ENCODE measurements at places on chromosomes 11 and 22.

- peak; percentile 61 for ATAC-seq
These were observed 866 bp downstream of the GP1BB start for GRCh38 chr22:19723983-19724827.

- no peak for ATAC-seq
These were observed 85.4 kb downstream of the ADAMTS15 start for GRCh38 chr11:130533871-130534270.

- ATAC-seq, result no peak
These were observed 5.3 kb downstream of the SLC7A4 start for GRCh38 chr22:21026783-21027692.

DNA sequence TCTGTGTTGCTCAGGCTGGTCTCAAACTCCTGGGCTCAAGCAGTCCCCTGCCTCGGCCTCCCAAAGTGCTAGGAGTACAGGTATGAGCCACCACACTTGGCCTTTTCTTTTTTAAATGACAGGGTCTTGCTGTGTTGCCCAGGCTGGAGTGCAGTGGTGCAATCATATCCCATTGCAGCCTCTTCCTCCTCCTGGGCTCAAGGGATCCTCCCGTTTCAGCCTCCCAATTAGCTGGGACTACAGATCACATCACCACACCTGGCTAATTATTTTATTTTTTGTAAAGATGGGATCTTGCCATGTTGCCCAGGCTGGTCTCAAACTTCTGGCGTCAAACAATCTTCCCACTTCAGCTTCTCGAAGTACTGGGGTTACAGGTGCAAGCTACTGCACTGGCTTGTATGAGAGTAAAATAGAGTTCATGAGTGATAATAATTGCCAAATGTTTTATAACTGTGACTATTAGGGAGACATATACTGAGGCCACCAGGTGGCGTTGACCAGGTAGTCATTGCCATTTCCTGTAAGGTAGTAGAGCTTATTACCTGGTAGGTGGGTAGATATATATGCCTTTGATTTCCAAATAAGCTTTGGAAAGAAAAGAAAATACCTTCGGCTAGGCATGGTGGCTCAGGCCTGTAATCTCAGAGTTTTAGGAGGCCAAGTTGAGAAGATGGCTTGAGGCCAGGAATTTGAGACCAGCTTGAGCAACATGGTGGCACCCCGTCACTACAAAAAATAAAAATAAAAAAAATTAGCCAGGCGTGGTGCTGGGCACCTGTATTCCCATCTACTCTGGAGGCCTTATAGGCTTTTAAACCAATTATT, 5.4 kb downstream of the FDX1 start:
- ATAC-seq, result no peak

DNA sequence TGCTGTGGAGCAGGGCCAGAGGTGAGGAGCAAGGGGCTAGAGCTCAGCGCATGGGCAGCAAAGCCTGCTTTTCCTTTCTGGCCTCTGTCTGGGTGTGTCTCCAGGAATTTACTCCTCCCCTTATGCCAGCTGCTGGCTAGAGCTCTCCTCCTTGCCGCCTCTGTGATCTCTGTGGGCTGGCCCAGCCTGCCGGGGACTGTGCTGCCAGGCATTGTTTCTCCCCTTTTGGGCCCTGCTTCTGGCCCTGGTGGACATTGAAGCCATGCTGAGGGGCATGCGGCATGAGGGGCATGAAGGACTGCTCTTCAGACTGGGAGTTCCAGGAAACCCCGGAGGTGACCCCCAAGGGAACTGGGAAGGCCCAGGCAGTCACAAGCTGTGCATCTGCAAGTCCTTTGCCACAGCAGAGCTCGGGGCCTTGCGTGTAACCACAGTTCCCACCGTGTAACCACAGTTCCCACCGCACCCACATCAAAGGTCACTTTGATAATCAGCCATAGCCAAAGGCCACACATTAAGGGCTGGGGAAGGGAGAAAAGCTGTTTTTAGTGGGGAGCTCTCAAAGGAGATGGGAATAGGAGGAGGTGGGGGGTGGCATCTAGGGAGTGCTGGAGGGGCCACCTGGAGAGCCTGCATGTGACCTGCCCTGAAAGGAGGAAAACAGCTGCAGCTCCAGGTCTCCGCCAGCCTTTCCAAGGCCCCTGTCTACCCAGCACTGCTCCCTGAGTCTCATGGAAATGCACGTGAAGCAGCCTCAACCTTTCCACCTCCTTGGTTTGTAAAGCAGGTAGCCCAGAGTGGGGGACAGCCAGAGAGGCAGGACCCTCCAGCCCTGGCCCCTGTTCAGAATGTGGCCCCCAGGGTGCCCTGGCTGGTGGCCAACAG, 62.3 kb downstream of the PPFIBP2 start:
- ATAC-seq, result peak; percentile 30

- peak; percentile 62 for ATAC-seq
These were observed 13.2 kb downstream of the SLC25A18 start for GRCh38 chr22:17576470-17576869.

DNA sequence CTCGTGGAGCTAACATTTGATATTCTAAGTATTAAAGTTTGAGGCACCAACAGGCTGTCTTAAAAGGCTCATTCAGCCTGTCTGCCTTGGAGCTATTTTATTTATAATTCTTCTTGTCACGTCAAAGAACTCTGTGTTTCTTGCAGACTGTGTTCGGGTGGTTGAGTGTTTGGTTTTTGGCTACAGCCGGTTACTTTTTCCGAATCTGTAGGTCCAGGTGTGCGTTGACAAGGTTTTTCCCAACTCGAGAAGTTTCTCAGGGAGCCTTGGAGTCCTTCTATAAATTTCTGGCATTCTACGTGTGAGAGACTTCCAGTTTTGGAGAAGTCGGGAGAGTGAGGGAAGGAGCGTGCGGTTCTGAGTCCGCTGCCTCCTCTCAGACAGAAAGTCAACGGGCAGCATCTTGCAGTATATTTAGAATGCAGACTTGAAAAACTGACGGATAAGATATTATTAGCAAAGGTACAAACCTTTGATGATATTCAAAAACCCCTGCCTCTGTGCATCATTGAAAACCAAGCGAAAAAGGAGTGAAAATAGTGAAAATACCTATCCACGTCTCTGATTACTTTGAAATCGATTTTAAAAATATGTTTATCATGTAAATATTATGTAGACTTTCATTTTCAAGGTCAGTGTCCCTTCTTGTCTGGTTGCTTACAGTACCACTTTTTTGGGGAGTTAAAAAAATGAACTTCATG, 85.2 kb upstream of the PPARA start:
- ATAC-seq, result no peak

DNA sequence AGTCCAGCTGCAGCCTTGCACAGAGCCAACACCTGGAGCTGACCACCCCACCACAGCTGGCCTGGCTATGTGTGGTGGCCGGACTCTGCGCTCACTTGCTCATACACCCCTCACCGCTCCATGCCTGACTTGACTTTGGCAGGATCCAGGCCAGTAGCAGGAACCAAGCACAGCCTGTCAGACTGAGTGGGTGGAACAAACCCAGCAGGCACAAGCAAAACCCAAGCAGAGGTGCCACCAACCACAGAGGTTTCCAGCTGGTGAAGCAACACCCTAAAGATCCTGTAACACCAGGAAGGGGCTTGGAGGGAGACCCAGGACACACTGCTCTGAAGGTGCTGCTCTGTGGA, 44.9 kb upstream of the WNT11 start:
- no peak for ATAC-seq

DNA sequence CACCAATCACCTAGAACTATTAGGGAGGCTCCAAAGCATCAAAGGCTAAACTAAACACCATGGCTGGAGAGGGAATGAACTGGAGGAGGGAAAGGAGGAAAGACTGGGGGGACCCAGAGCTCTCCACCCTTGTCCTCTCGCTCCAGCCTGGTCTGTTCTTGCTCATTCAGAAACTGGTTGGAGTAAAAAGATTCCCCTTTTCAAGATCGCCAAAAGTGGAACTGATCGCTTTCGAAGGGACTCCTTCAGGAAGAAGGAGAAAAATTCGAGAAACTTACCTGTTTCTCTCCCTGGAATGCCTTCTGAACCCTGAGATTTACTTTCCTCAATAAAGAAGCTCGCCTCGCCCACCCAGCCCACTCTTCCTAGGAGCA, 46.9 kb downstream of the OR4D9 start:
- no peak for ATAC-seq

- ATAC-seq, result no peak
These were observed 62.2 kb upstream of the HEPHL1 start for GRCh38 chr11:93958991-93959390.

DNA sequence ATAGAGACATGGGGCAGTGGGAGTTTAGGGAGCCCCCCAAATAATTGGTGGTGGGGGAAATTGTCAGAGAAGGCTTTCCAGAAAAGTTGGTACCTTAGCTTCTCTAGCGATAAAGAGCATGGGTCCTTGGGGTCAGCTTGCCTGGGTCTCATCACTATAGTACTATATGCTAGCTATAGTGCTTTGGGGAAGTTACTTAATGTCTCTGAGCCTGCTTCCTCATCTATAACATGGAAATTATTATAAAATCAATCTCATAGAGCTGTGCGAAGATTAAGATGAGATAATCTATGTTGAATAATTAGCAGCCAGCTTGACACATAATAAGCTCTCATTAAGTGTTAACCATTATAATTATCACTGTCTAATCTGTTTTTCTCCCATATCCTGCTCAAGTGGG, 41.2 kb downstream of the STIM1 start:
- ATAC-seq, result no peak

DNA sequence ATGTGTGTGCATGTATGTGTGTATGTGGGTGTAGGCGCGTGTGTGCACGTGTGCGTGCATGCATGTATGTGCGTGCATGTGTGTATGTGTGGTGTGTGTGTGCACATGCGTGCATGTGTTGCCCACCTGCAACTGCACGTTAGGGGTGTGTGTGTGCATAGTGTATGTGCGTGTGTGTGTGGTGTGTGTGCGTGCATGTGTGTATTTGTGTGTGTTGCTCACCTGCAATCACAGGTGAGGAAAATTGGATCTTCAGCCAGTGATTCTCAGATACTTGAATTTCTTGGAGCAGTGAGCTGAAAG, 54.3 kb downstream of the ST14 start:
- ATAC-seq, result no peak

GRCh38 chr22:50105208-50106100, 15.6 kb downstream of the MOV10L1 start:
- peak; percentile 83 for ATAC-seq

DNA sequence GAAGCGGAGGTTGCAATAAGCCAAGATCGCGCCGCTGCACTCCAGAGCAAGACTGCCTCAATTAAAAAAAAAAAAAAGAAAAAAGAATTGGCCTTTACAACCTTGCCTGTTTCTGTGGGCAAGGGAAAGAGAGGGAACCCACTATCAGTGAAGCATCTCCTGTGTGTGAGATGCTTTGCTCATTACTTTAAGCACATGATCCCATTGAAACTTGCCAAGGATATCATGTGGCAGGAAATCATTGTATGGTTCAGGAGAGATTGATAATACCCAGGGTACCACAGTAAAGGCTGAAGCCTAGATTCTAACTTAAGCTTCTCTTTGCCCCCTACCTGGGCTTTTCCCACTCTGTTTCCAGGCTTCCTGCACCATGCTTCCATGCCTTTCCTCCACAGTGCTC, 3.6 kb downstream of the LDLRAD3 start:
- ATAC-seq, result no peak

GRCh38 chr22:50530877-50531545, 1.2 kb upstream of the TYMP start:
- ATAC-seq, result peak; percentile 56

DNA sequence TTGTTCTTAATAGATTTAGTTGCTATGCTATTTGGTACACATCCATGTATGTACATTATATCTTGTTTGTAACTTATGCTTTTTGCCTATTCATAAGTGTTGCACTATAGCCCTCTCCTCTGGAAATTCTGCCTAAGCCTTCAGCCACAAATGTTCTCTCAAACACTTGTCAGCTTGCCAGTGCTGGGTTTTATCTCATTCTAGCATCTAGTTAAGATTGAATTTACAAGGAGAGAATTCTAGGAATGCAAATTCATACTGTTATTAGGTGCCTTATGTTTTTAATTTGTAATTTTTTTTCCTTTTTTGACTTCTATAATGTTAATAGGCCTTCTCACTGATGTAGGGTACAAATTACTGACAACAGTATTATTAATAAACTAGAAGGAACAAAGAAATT, 14.6 kb upstream of the CTSC start:
- no peak for ATAC-seq

DNA sequence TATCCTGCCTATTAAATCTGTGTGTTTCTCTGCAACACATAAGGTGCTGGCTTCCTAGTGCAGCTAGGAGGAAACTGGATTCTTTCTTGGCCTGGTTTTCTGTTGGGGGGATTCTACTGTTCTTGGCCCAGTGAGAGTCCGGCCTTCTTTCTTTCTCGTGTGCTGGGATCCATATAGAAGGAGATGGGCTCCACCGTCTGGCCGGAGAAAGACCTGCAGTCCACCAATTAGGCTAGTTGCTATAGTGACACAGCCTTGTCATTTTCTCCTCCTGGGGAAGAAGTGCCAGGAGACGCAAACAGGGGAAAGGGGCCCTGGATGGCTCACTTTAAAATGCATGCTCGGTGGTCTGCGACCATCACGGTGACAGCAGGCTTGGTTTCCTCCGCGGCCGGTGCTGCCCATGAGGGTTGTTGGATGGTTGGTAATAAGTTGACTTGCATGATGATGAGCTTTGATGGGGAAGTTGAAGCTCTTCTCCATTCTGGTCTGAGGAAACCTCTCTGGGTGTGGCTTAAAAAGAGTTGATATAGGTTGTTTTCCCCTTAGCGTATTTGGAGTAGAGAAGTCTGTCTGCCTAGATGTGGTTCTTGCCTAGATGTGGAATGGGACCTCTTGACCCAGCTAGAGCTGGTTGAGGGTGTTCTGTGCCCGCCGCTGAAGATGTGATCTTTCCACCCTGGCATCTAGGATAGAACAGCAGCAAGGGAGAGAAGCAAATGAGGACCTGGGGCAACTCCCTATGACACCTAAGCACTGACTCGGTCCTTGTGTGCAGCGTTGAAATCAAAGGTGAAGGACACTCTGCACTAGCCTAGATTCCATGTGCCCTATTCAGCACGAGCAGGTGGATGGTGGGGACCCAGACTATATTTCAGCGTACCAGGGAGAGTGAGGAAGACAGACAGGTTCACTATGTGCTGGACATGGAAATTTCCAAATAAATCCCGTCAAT, 1335.0 kb downstream of the BRD1 start:
- ATAC-seq, result no peak

DNA sequence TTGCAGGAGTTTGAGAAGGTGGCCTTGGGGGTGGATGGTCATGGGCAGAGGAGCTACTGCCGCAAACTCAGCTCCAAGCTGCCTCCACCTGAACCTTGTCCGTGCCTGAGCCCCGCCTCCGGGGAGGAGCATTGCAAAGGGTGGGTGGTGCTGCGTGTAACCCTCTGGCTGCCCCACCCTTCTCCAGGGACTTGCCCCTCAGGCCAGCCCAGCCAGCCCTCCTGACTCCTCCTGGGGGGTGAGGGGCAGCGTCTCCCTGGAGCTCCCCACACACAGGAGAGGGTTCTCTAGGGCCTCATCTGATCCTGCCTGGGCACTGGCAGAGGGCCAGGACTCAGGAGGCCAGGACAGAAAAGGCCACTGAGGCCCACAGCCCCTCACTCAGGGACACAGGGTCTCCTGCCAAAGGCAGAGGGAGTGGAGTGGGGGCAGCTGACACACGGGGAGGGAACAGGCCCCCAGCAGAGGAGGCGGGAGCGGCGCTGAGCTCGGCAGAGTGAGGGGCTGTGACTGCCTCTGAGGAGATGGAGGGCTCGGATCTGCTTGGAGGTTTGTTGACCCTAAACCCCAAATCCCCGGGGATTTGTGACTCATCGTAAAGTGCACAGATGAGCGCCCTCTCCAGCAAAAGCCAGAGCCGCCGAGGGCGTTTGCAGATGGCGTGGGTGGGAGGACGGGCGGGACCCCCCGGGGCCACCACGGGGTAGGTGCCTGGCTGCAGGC, 12.8 kb downstream of the BRSK2 start:
- no peak for ATAC-seq

Measured in activated T-helper 17 cell treated with anti-CD3 and anti-CD28 coated beads, Interleukin-2, amount 50 U/mL, for 72 hours (primary cell).